ENCODE measurements at places on chromosomes 16 and 17. TPM values are rescaled to one million over a fixed set of nuclear protein-coding genes. Genes with fewer than 3 reads are reported as not detected.

GRCh38 chr16:85302848-85303353 lies 190.6 kb upstream of the CIBAR2 start:
- DNase-seq, result no peak
- peak overlapping the region; percentile 48 for H3K4me3 ChIP-seq
- peaks cover 29% of the 10 kb centered on the region for H3K4me1 ChIP-seq
- H3K27me3 ChIP-seq, result no peaks in the 10 kb centered on the region

Gene SOCS7
- total RNA-seq, result 132 TPM

- no peak overlapping the region for H3K27ac ChIP-seq
- DNase-seq, result no peak
- H3K36me3 ChIP-seq, result no peaks in the 10 kb centered on the region
- H3K4me3 ChIP-seq, result no peak overlapping the region
Measured at GRCh38 chr17:8900626-8901585, 33.4 kb upstream of the PIK3R6 start.

GRCh38 chr16:11916524-11917285 lies 949 bp upstream of the GSPT1 start:
- no peak for DNase-seq
- H3K4me3 ChIP-seq, result peak overlapping the region; percentile 61
- H3K27ac ChIP-seq, result peak overlapping the region; percentile 77
- H3K27me3 ChIP-seq, result no peaks in the 10 kb centered on the region

DNA sequence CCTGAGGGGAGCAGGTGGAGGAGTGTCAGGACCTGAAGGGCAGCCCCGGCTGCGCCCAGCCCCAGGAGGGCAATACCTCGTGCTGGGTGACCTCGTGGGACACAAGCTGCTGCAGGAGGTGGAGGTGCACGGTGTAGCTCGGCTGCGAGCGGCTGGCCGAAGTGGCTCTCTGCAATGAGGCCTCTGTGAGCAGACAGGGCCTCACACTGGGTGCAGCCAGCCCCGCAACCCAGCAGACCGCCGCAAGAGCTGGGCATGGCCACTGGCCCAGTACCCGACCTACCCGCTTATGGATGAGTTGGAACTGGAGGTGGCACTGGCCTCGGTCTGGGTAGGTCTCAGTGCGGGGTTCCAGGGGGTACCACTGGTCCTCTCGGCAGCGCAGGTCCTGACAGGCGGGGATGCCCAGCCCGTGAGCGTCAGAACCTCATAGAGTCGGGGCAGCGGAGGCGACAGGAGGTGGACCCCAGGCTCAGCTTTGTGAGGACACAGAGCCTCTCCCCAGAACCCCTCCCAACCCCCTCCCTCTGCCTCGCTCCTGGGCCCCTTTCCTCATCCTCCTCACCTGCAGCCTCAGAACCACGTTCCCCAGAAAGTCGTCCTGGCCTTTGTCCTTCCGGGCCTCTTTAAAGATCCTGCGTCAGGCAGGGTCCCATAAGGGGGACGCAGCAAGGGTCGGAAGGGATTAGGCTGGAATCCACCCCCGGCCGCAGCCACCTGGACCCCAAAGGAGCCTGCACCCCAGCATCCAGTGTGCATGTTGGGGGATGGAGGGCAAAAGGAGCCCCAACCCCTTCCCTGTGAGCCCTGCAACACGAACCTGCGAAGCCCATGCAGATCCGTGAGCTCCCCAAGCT lies 4.0 kb downstream of the UNC13D start:
- no peak overlapping the region for H3K4me3 ChIP-seq
- H3K4me1 ChIP-seq, result peaks cover 11% of the 10 kb centered on the region
- no peak overlapping the region for H3K27ac ChIP-seq
- no peaks in the 10 kb centered on the region for H3K27me3 ChIP-seq

Gene CTRL
- 1.7 TPM for total RNA-seq

- DNase-seq, result no peak
- H3K27ac ChIP-seq, result no peak overlapping the region
- no peaks in the 10 kb centered on the region for H3K36me3 ChIP-seq
- H3K27me3 ChIP-seq, result no peaks in the 10 kb centered on the region
Measured at GRCh38 chr16:16052916-16053315, 103.5 kb downstream of the ABCC1 start.

Gene MYO1D
- total RNA-seq, result 34.1 TPM

GRCh38 chr16:84881702-84882521 lies 62.1 kb downstream of the CRISPLD2 start:
- DNase-seq, result no peak
- no peaks in the 10 kb centered on the region for H3K27me3 ChIP-seq
- no peak overlapping the region for H3K4me3 ChIP-seq
- peaks cover 19% of the 10 kb centered on the region for H3K4me1 ChIP-seq

DNA sequence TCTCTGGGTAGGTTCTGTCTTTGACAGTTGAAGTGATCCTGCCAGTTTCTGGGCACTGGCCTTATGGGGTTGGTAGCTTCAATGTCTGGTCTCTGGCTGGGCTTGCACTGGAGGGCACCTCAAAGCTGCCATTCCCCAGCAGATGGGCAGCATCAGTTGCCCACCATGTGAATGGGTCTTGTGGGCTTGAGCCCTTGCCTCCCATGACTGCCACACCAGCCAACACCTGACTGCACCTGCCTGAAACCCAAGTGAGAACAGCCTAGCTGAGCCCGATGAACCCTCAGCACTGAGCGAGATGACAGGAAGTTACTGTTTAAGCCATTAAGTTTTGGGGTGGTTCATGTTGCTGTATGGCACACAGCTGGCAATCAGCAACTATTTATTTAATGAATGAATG lies 69.1 kb upstream of the AXIN2 start:
- H3K36me3 ChIP-seq, result no peaks in the 10 kb centered on the region
- H3K27me3 ChIP-seq, result no peaks in the 10 kb centered on the region
- H3K27ac ChIP-seq, result no peak overlapping the region
- H3K4me1 ChIP-seq, result no peaks in the 10 kb centered on the region

- no peaks in the 10 kb centered on the region for H3K36me3 ChIP-seq
- no peak for DNase-seq
- peaks cover 28% of the 10 kb centered on the region for H3K4me1 ChIP-seq
- no peak overlapping the region for H3K4me3 ChIP-seq
- no peaks in the 10 kb centered on the region for H3K27me3 ChIP-seq
- no peak overlapping the region for H3K27ac ChIP-seq
Measured at GRCh38 chr16:31474173-31474714, 2.3 kb downstream of the TGFB1I1 start.

DNA sequence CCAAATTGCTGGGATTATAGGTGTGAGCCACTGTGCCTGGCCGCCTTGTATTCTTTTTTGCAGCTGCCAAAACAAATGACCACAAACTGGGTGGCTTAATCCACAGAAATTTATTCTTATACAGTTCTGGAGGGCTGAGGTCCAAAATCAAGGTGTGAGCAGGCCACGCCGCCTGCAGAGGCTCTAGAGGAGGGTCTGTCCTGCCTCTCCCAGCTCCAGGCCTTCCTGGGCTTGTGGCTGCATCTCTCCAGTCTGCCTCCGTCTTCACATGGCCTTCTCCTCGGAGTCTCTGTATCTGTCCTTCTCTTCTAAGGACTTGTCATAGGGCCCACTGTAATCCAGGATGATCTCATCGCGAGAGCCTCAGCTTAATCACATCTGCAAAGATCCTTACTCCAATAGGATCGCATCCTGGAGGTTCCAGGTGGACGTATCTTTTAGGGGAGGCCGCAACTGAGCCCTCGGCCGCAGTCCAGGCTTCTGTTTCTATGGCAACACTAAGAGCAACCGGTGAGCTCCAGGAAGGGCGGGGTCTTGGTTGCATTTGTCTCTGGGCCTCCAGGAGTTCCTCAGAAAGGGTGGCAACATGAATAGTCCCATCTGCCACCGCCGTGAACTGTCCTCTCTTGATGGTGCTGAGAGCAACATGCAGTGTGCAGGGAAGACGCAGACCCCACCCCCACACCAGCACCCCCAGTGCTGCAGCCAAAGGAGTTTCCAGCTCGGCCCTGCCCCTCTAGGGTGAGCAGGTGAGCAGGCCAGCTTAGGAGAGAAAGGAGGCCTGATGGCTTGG lies 29.5 kb upstream of the CREBBP start:
- H3K4me1 ChIP-seq, result no peaks in the 10 kb centered on the region
- DNase-seq, result no peak
- H3K27ac ChIP-seq, result no peak overlapping the region

DNA sequence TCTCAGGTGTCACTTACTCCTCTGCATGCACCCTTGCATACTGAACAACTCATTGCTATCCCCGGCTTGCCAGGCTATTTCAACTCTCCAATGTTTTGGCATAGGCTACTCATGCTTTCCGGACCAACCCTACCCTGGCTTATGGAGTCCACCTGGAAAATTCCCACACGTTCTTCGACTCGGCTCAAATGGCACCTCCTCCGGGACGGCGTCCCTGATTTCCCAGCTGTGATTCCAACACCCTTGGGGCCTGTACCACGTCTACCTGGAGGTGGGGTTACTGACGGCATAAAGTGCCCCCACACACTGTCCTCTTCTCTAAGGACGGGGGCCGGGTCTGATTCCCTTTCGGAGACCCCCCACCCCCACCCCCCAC lies 498 bp downstream of the SMYD4 start:
- H3K4me3 ChIP-seq, result peak overlapping the region; percentile 86
- no peaks in the 10 kb centered on the region for H3K36me3 ChIP-seq
- peak overlapping the region; percentile 35 for H3K27ac ChIP-seq
- H3K27me3 ChIP-seq, result no peaks in the 10 kb centered on the region

GRCh38 chr16:10959161-10959560 lies 14.8 kb downstream of the CLEC16A start:
- H3K4me3 ChIP-seq, result no peak overlapping the region
- H3K4me1 ChIP-seq, result peaks cover under 1% of the 10 kb centered on the region
- H3K36me3 ChIP-seq, result no peaks in the 10 kb centered on the region
- H3K27ac ChIP-seq, result no peak overlapping the region
- H3K27me3 ChIP-seq, result no peaks in the 10 kb centered on the region

GRCh38 chr16:15667091-15667742 lies 17.2 kb downstream of the NDE1 start:
- no peaks in the 10 kb centered on the region for H3K36me3 ChIP-seq
- peaks cover under 1% of the 10 kb centered on the region for H3K4me1 ChIP-seq
- DNase-seq, result no peak
- H3K27ac ChIP-seq, result no peak overlapping the region

Gene TPSD1
- 1.6 TPM for total RNA-seq
